Common myeloid progenitor, CD34-positive (primary cell): ENCODE measurements at places on chromosomes 3 and 15.

DNA sequence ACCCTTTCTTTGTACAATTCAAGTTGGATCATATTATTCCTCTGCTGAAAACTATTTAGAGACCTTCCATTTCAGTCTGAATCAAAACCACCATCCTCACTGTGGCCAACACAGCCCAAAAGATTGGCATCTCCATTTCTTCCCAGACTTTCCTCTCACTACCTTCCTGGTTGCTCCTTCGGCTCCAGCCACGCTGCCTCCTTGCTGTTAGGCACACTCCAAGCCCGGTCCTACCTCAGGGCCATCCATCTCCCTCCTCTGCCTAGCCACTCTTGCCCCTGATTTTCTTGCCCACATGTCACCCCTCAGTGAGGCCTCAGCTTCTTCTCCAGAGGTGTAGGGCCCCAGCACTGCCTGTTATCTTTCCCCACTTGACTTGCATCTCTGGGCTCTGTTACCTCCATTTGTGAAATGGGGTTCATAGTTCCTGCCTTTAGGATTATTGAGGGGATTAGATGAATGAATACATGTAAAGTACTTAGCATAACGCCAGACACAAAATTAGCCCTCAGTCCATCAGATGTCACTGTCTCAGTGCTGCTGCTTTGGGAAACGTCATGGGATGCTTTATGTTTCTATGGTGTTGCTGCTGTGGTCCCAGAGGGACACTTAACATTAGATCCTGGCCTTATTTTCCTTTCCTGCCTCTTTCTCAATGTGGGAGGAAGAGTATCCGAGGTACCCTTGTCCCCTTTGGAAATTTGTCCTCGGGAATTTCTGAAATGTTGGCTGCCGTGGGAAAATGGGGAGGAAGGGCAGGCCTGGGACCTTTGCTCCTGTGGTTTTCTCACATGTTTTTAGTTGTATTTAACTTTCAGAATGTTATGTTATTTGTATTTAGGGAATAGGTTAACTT is 31.3 kb downstream of the SNRK start:
- H3K4me1 ChIP-seq: no peaks in the 10 kb centered on the region
- DNase-seq: no peak
- no peaks in the 10 kb centered on the region for H3K27me3 ChIP-seq
- peaks cover 10% of the 10 kb centered on the region for H3K36me3 ChIP-seq
- H3K4me3 ChIP-seq: no peak overlapping the region
- no peak overlapping the region for H3K27ac ChIP-seq

- peaks cover 29% of the 10 kb centered on the region for H3K4me1 ChIP-seq
- no peak overlapping the region for H3K4me3 ChIP-seq
- DNase-seq: peak; percentile 94
- H3K36me3 ChIP-seq: no peaks in the 10 kb centered on the region
- no peak overlapping the region for H3K27ac ChIP-seq
These were observed 27.8 kb downstream of the WNT7A start for GRCh38 chr3:13851997-13852637.

GRCh38 chr3:193096076-193096475 is 144.9 kb upstream of the PLAAT1 start:
- no peaks in the 10 kb centered on the region for H3K36me3 ChIP-seq
- no peak overlapping the region for H3K4me3 ChIP-seq
- no peaks in the 10 kb centered on the region for H3K27me3 ChIP-seq
- DNase-seq: no peak
- H3K4me1 ChIP-seq: no peaks in the 10 kb centered on the region
- H3K27ac ChIP-seq: no peak overlapping the region

GRCh38 chr15:85976986-85977385 is 102.7 kb upstream of the AGBL1 start:
- H3K4me1 ChIP-seq: no peaks in the 10 kb centered on the region
- H3K27me3 ChIP-seq: no peaks in the 10 kb centered on the region
- no peak for DNase-seq
- no peak overlapping the region for H3K27ac ChIP-seq
- no peak overlapping the region for H3K4me3 ChIP-seq

- no peak overlapping the region for H3K27ac ChIP-seq
- no peaks in the 10 kb centered on the region for H3K27me3 ChIP-seq
- peaks cover 5% of the 10 kb centered on the region for H3K4me1 ChIP-seq
These were observed 76.2 kb downstream of the TRIM42 start for GRCh38 chr3:140753865-140754754.

DNA sequence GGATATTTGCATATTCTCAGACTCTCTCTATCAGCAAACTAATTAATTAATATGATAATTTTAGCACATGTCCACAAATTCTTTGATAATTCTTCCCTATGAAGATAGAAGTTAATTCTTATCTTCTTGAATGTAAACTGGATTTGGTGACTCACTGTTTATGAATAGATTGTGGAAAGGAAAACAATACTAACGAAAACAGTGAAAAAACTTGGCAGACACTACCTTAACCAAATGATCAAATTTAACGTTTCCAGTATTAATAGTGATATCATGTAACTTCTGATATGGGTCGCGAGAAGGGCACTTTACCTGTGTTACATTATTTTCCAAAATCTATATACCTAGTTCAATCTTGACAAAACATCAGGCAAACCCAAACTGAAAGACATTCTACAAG is 401.0 kb downstream of the SI start:
- DNase-seq: no peak
- H3K27ac ChIP-seq: no peak overlapping the region
- H3K4me3 ChIP-seq: no peak overlapping the region
- no peaks in the 10 kb centered on the region for H3K36me3 ChIP-seq
- no peaks in the 10 kb centered on the region for H3K27me3 ChIP-seq

GRCh38 chr3:169327546-169328356 is 335.8 kb downstream of the MECOM start:
- peak; percentile 82 for DNase-seq
- no peak overlapping the region for H3K27ac ChIP-seq
- H3K4me1 ChIP-seq: peaks cover 34% of the 10 kb centered on the region
- no peaks in the 10 kb centered on the region for H3K36me3 ChIP-seq
- no peaks in the 10 kb centered on the region for H3K27me3 ChIP-seq

GRCh38 chr15:40094156-40094555 is 14.5 kb downstream of the BMF start:
- no peak for DNase-seq
- peaks cover 81% of the 10 kb centered on the region for H3K4me1 ChIP-seq
- H3K36me3 ChIP-seq: peaks cover 21% of the 10 kb centered on the region
- H3K4me3 ChIP-seq: no peak overlapping the region
- H3K27me3 ChIP-seq: no peaks in the 10 kb centered on the region

- no peak for DNase-seq
- H3K27me3 ChIP-seq: no peaks in the 10 kb centered on the region
- no peaks in the 10 kb centered on the region for H3K4me1 ChIP-seq
These were observed 434.9 kb upstream of the TPM1 start for GRCh38 chr15:62607643-62608042.

GRCh38 chr3:118802325-118803095 is 232.1 kb downstream of the IGSF11 start:
- H3K27me3 ChIP-seq: no peaks in the 10 kb centered on the region
- DNase-seq: no peak
- H3K27ac ChIP-seq: no peak overlapping the region
- no peaks in the 10 kb centered on the region for H3K4me1 ChIP-seq

- no peak overlapping the region for H3K4me3 ChIP-seq
- H3K4me1 ChIP-seq: no peaks in the 10 kb centered on the region
- no peaks in the 10 kb centered on the region for H3K27me3 ChIP-seq
- no peak for DNase-seq
These were observed 307.8 kb downstream of the GABRG3 start for GRCh38 chr15:27278761-27279160.

GRCh38 chr3:9947025-9947995 is 4.9 kb downstream of the PRRT3 start:
- peaks cover 15% of the 10 kb centered on the region for H3K4me1 ChIP-seq
- H3K27ac ChIP-seq: no peak overlapping the region
- H3K4me3 ChIP-seq: no peak overlapping the region
- no peak for DNase-seq
- H3K27me3 ChIP-seq: no peaks in the 10 kb centered on the region

DNA sequence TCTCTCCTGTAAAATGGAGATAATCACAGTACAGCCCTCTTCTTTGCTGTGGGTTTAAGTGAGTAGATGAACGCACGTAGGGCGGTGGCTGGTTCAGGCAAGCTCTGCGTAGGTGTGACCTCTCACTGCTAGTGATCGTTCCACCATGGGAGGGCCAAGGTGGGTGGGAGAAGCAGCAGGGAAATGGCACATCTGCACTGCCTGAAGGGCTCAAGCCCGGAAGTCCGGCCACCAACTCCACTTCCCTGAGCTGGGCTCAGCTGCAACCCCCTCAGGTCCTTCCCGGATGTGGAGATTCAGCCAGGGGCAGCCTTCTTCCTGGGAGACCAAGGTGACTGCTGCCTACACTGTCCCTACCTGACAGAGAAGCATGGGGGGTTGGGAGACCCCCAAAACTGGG is 102.9 kb downstream of the ADCY5 start:
- H3K27ac ChIP-seq: no peak overlapping the region
- no peaks in the 10 kb centered on the region for H3K4me1 ChIP-seq
- peaks cover 12% of the 10 kb centered on the region for H3K27me3 ChIP-seq
- no peak for DNase-seq
- no peaks in the 10 kb centered on the region for H3K36me3 ChIP-seq

GRCh38 chr15:42796955-42797782 is 60.2 kb upstream of the CDAN1 start:
- no peaks in the 10 kb centered on the region for H3K4me1 ChIP-seq
- H3K27me3 ChIP-seq: no peaks in the 10 kb centered on the region
- peaks cover 8% of the 10 kb centered on the region for H3K36me3 ChIP-seq
- no peak overlapping the region for H3K4me3 ChIP-seq

DNA sequence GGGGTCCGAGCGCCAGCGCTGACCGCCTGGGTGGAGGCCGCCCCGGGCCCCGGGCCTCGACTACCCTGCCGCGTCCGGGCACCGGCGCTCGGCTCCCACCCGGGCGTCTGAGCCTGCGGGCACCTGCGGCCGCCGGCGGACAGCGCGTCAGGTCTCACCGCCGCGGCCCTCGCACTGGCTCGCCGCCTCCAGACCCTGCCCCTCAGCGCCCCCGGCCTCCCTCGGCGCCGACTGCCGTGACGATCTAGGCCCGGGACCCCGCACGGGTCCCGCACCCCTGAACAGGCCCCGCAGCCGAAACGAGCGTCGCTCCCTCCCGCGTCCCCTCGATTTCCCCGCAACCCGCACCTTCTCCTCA is 297 bp downstream of the PRC1 start:
- peaks cover 36% of the 10 kb centered on the region for H3K4me1 ChIP-seq
- DNase-seq: no peak
- peak overlapping the region; percentile 85 for H3K27ac ChIP-seq
- H3K36me3 ChIP-seq: peaks cover 13% of the 10 kb centered on the region

DNA sequence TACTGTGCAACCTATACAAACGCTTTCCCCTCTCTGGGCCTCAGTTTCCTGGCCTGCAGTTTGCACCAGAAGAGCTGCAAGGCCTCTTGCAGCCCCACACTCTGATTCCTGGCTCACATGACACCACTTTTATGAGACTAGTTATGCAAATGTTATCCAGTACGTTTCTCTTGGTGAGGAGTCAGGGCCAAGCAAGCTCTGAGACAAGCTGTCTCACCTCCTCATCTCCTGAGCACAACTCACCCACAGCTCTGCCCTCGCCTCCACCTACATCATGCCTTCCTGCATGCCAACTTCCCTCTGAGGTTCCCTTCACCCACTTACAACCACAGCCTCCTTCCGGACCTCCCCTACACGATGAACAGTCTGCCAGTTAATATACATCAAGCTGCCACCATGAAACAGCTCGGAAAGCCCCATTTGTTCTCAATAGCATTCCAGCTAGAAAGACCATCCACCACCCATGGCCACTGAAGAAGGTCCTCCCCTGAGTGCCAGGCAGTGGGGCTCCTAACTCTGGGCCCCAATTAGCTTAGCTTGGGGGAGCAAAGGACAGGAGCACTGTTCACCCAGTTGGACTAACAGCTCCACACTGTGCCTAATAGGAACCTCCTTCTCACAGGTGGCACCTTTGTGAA is 25.0 kb downstream of the CRYGS start:
- no peaks in the 10 kb centered on the region for H3K36me3 ChIP-seq
- peak; percentile 98 for DNase-seq
- peaks cover 70% of the 10 kb centered on the region for H3K4me1 ChIP-seq
- H3K27ac ChIP-seq: peak overlapping the region; percentile 74
- H3K4me3 ChIP-seq: peak overlapping the region; percentile 62

DNA sequence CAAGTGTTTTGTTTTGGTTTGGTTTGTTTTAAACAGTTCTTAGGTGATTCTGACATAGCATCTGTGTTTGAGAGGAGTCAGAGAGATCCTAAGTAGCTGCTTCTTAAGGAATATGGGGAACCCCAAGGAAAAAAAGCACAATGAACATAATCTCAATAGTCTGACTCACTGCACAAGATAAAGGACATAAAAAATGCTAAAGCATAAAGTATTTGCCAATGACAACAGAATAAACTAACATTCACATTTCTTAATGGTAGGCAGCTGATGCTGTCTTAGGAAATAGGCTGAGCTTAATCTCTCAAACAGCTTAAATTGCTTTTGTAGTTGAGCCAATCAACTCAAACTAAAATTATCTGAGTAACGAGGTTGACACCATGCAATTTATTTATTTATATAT is 2.9 kb downstream of the NCEH1 start:
- no peak overlapping the region for H3K27ac ChIP-seq
- H3K36me3 ChIP-seq: no peaks in the 10 kb centered on the region
- peaks cover 27% of the 10 kb centered on the region for H3K4me1 ChIP-seq
- no peaks in the 10 kb centered on the region for H3K27me3 ChIP-seq
- DNase-seq: no peak

GRCh38 chr3:123764647-123765046 is 119.5 kb downstream of the MYLK start:
- no peaks in the 10 kb centered on the region for H3K36me3 ChIP-seq
- no peak overlapping the region for H3K27ac ChIP-seq
- no peak overlapping the region for H3K4me3 ChIP-seq

DNA sequence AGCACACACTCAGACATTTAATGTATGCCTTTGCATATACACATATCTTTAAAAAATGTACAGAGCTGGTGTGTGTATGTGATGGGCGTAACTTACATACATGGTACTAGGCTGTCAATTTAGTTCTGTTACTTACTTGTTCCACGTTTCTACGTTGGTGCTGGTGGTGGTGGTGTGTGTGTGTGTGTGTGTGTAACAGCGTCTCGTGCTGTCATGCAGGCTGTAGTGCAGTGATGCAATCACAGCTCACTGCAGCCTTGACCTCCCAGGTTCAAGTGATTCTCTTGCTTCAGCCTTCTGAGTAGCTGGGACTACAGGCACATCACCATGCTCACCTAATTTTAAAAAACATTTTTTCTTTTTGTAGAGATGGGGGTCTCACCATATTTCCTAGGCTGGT is 64.2 kb downstream of the ISG20 start:
- H3K36me3 ChIP-seq: no peaks in the 10 kb centered on the region
- H3K4me3 ChIP-seq: no peak overlapping the region
- H3K4me1 ChIP-seq: peaks cover 12% of the 10 kb centered on the region
- no peak for DNase-seq

- no peak overlapping the region for H3K4me3 ChIP-seq
- no peak for DNase-seq
- no peaks in the 10 kb centered on the region for H3K27me3 ChIP-seq
These were observed 21.5 kb upstream of the MYO1E start for GRCh38 chr15:59394166-59394661.
